Activated CD4-positive, CD25-positive, alpha-beta regulatory T cell treated with anti-CD3 and anti-CD28 coated beads, Interleukin-2, amount 50 U/mL, for 24 hours (primary cell): ENCODE measurements at places on chromosomes 3 and 15.

- no peak for ATAC-seq
Observed at GRCh38 chr3:172126741-172127140, 87.4 kb downstream of the FNDC3B start.

DNA sequence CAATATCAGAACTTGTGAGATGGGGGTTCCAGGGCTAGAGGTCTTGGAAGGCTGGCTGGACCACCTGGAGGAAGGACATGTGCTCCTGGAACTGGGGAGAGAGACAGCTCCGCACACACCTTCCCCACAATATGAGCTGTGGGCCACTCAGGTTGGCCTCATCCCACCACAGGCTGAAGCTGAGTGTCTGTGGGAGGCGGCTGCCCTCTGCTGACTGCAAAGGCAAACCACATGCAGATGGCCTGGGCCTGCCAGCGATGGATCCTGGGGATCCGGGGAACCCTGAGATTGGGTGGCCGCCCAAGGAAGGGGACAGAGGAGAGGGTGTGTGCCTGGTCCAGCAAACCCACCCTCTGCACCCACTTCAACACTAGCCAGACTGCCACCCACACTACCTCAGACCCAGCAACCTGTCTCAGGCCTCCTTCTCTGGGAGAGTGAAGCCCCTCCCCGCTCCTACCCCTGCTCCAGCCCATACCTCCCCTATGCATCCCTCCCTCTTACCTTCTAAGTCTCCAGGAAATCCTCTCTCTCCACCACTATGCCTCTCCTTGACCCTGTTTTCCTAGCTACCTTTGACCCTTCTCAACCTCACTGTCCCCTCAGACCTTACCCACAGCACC is 44.8 kb downstream of the CYP11A1 start:
- ATAC-seq: peak; percentile 55

DNA sequence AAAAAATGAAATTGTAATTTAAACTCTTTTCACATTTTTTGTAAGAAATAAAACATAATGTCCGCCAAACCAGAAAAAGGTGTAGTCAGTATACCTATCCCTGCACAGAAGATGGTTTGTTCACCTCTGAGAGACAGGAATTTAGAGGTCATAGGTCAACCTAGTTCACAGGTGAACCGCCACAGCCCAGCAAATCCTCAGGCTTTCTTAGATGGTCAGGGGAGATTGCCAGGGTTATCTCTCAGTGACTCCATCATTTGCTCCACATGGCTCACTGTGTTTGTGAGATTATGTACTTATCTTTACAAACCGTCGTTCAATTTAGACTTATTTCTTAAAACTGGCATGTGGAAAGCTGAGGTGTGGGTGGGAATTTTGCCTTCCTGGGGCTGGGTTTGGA is 264.2 kb downstream of the GABRG3 start:
- no peak for ATAC-seq

GRCh38 chr3:4776980-4777581 is 202.2 kb upstream of the BHLHE40 start:
- ATAC-seq: peak; percentile 69

DNA sequence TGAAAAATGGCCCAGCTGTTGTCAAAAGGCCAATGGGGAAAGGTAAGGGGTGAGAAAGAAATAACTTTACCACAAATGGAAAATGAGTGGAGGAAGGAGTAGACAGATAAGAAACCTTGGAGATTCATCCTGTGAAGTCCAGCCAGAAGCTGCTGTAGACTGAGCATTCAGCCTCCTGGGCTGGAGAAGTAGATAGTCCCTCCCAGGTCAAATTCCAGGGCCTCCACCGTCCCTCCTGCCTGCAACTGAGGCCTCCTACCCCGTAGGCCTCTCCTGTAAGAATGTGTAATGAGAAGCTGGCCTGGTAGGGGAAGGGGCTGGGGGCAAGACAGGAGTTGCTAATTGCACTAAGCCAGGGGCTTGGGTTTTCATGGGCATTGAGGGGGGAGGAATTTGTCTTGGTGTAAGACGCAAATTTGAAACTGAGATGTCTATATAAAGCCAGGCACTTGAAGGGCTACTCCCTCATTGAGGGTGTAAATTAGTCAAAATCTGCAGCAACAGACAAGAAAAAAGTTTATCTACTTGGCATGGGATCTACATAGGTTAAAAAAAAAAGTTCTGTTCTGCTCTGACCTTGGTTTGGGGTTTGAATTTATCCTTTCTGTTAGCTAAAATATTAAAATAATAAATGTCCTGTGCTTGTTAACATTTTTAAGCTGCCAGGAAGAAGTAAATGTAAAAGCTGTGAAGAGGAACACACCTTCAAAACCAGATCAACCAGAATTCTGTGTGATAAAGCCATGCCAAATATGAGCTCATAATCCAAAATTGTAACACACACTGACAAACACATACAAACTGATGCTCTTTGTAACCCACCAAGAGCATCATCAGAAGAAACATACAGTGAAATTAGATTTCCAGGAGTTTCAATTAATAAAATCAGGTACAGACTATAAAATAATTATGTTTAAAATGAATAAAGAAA is 1.7 kb upstream of the RBP2 start:
- no peak for ATAC-seq

- ATAC-seq: no peak
Observed at GRCh38 chr3:139577909-139578308, 38.4 kb upstream of the RBP1 start.

GRCh38 chr3:180611006-180611405 is 9.0 kb downstream of the TTC14 start:
- no peak for ATAC-seq

- ATAC-seq: no peak
Observed at GRCh38 chr3:173876476-173876875, 478.9 kb downstream of the NLGN1 start.

DNA sequence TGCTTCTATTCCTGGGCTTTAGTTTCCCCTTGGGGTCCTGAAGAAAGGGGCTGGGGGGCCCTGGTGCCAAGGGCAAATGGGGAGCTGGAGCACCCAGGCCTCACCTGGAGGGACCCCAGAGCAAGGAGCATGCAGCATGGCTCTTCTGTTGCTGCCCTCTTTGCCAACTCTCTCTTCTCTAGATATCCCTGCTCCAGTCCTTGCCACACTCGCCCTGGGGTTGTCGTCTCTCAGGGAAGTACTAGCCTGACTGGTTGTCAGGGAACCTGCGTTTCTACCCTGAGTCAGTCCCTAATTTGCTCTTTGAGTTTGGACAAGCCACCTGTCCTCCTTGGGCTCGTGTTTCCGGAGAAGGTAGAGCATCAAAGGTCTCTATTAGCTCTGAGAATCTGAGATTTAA is 63.7 kb upstream of the UBE2Q2 start:
- ATAC-seq: no peak

GRCh38 chr3:182910936-182911781 is 69.2 kb downstream of the DCUN1D1 start:
- ATAC-seq: no peak

DNA sequence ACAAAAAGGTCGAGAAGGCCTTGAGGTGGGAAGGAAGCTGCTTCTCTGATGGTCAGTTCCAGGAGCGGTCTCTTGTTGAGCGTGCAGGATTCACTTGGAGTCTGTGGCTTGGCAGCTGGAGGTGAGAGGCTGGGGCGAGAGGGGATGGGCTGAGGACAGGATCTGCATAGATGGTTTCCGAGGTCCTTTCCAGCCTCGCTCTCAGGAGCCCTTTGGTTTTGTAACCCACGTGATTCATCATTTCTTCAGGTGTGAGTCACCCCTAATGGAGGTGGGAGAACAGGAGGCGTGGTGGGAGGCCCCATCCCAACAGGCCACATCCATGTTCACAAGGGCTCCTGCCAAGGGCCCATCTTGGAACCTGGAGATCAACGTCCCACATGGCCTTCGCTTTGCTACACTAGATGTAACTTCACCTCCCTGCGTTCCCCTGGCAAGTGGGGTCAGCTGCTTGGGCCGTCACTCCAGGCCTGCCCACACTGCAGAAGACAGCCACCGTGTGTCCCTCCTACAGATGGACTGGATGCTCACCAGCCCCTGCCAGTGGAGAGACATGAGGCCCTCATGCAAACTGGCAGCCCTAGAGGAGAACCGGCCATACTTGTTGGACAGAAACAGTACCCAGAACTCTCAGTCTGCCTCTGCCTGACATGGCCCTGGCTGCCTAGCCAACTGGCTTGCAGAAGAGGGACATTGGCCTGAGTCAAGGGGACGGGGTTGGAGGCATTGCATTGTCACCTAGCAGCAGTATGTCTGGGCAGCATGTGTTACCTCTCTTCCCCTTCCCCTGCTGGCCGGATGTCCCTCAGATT is 1.6 kb upstream of the PCSK6 start:
- ATAC-seq: no peak

DNA sequence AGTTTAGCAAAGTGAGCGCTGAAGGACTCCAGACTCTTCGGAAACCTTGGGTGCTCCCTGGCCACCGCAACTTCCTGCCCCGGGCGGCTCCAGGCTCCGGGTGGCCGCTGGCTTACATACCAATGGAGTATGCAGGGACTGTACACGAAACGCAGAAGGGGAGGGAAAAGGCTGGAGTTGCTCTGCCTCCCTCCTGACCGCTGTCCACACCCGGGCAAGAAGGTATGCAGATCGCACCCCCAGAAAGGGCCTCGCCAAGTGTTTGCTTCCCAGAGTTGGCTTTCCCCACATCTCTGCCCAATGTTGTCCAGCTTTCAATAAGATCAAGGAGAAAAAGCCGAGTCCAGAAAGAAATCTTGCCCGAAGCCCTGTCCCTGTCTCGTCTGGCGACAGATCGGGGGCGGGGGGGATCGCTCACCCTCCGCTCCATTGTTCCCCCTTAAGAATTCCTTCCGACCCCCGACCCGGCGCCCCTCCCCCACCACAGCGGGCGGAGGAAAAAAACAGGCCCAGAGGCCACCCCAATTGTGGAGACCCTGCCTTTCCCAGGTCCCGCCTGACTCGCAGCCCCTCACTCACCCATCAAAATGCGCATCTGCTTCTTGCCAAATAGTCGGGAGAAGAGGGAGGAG is 533 bp downstream of the ARF4 start:
- ATAC-seq: no peak

DNA sequence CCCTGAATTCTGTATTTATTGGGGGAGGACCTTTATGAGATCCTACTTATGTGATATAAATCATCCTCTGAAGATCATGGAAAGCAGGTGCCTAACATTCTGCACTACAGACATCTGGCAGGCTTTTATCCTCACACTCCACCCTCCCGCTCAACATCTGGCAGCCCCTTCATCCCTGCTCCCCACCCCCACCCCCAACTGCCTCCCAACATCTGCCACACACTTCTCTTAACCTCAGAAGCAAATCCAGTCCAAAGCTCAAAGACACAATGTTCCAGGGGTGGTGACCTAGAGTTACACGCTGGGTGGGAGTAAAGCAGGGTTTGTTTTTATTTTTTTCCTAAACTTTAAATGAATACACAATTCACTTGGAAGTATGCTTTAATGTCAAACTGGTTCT is 184.5 kb upstream of the ATP11B start:
- ATAC-seq: no peak

GRCh38 chr3:80785475-80785874 is 976.0 kb downstream of the GBE1 start:
- no peak for ATAC-seq

DNA sequence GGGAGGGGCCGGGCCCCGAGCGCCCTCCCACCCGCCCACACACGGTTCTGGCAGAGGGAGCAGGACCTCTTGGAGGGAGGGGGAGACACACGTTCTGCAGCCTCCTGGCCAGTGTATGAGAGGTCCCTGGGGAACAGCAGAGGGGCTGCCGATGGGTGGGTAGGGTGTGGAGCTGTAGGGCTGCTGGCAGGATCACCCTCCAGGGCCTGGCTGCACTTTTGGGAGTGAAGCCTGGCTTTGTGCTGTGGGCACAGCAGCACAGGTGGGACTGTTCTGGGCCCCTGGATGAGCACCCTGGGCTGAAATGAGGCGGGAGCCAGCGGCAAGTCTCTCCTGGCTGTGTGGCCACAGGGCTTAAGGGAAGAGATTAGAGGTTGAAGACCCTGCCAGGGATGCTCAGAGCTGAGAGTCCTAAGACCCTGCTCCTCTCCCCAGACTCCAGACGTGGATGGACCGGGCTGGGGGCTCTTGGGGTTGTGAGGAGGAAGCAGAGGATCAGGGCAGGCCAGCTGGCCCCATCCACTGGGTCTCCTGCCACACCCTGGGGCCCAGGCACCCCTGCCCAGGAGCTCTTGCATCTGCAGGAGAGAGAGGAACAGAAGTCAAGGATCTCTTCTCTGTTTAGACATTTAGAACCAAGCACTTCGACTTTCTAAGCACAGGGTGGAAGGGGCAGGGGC is 45.2 kb downstream of the RGMA start:
- no peak for ATAC-seq

GRCh38 chr3:24828011-24828410 is 333.4 kb upstream of the THRB start:
- ATAC-seq: no peak

GRCh38 chr15:28937271-28937670 is 51.5 kb downstream of the APBA2 start:
- ATAC-seq: no peak

- ATAC-seq: no peak
Observed at GRCh38 chr15:31158858-31159569, 57.5 kb upstream of the TRPM1 start.
